ENCODE measurements at places on chromosomes 5 and 9. TPM values are rescaled to one million over a fixed set of nuclear protein-coding genes. Genes with fewer than 3 reads are reported as not detected.

- no peak for DNase-seq
Measured at GRCh38 chr9:91214867-91215266, 146.9 kb downstream of the AUH start.

GRCh38 chr9:129223551-129224208 is 45.6 kb upstream of the IER5L start:
- DNase-seq: no peak

DNA sequence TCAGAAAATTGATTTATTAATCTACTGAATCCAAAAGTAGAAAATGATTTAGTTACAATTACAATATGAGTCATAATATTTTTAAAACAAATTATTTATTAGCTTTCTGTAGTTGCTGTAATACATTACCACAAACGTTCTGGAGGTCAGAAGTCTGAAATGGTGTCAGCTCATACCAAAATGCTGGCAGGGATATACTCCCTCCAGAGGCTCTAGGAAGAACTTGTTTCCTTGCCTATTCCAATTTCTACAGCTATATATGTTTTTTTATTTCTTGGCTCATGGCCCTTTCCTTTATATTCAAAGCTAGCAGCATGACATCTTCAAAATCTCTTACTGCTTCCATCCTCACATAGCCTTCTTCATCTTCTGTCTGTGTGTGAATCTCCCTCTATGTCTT is 667.9 kb upstream of the ITGA1 start:
- DNase-seq: no peak

GRCh38 chr9:127726871-127727270 is 8.2 kb downstream of the TOR2A start:
- no peak for DNase-seq

DNA sequence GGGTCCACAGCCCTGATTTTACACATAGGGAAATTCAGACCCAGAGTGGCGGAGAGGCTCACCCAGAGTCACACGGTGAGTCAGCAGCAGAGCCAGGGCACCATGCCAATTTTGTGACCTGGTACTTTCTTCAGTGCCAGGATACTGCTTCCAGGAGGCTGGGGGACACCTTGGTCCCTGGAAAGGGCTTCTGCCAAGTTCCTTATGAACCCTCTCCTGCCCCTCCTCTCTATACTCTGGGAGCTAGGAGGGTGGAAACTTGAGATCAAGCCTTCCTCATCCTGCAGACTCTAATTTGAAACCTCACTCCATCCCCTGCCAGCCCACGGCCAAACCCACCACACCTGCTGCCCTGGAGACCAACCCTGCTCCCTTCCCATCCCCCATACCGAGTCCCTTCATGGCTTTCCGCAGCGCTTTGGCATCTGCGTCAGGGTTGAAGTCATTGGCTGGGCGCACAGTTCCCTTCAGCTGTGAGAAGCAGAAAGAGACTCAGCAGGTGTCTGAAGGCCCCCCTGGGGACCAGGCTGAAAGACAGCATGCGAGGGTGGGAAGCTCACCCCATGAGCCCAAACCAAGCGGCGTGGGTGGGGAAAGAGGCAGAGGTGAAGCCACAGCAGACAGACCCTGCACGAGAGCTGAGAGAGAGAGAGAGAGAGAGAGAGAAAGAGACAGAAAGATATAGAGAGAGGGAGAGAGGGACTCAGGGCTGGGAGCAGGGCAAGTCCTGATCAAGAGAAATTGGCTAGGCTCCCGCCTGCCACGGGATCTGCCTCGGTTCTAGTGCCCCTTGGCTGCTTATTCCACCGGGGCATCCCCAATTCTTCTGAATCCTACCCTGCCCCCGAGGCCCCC is 33.5 kb downstream of the ANXA6 start:
- peak; percentile 61 for DNase-seq

DNA sequence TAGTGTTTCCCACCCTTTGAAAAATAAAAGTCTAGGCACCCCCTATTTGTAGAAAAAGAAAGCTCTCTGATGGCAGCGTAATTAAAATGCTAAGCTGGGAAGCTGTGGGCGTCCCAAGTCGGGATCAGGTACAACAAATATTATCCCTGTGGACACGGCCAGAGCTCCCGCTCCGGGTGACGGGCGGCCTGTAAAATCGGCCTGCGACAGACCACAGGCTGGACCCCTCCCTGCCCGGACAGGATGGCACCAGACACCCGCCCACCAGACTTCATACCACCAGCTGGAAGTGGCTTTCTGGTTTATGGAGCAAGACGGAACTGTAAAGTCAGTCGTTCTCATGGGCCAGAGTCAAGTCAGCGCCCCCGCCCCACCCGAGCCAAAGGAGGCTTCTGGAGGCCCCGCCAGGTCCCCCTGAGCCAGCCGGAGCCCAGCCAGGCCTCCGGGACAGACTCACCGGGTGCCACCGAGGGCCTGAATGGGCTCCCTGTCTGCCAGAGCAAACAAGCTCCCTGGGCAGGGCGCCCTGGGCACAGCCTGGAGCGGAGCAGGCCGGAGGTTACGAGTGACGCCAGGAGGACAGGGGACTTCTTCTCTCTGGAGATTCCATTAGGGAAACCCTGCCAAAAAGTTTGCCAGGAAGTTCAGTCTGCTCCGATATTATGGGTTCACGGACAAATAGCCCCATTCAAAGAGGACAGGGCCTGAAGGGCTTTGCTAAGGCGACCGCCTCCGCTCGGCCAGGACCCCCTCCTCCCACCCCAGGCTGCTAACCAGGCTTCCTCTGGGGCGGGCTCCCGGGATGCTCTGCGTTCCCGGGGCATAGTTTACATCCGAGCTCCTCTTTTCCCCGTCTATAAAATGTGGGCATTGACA is 173.7 kb downstream of the ERCC6L2 start:
- DNase-seq: no peak

- no peak for DNase-seq
Measured at GRCh38 chr9:19255821-19256220, 25.3 kb downstream of the DENND4C start.

DNA sequence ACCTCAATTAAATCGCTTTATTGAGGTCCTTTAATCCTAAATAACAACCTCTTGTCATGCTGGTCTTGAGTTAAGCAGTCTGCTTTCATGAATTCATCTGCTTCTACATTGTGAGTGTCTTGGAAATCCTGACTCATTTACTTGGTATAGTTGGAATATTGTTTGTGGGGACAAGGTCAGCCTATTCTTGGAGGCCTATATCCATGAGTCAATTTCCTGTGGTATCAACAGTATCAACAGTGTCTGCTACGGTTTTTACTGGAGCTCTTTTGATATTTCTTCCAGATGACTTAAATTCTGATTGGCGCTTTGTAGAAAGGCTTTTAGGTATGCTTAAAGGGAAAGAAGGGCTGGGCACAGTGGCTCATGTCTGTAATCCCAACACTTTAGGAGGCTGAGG is 71.2 kb upstream of the PARP8 start:
- no peak for DNase-seq

GRCh38 chr9:135833864-135834263 is 73.5 kb downstream of the CAMSAP1 start:
- no peak for DNase-seq

GRCh38 chr9:111013250-111013649 is 25.0 kb downstream of the LPAR1 start:
- DNase-seq: no peak

DNA sequence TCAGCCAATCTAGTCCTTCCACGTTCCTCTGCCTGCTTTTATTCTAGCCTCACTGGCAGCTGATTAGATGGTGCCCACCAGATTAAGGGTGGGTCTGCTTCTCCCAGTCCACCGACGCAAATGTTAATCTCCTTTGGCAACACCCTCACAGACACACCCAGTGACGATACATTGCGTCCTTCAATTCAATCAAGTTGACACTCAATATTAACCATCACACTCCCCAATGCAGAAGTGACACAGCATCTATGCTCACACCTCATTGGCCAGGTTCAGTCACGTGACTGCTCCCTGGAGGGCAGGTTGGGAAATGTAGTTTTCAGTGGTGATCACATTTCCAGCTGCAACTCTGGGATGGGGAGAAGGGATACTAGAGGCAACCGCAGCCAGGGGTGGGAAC is 13.0 kb downstream of the SUSD3 start:
- DNase-seq: no peak

DNA sequence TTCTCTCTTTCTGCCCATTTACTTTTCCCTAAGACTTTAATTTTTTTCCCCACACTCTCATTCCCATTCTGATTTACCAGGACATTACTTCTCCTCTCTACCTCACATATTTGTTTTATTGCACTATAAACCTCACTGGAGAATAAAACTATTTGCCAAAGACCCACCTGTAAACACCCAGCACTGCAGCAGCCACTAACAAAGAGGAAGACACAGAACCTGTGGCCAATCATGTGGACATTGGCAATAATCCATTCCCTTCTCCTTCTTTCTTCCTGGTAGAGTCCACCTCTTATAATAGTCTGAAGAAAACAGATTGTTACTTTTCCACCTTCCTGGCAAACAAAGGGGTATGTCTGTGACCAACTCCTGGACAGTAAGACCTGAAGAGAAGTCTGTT is 8.3 kb upstream of the THBS4 start:
- no peak for DNase-seq

- DNase-seq: peak; percentile 18
Measured at GRCh38 chr5:56735849-56736641, 79.3 kb upstream of the MAP3K1 start.

DNA sequence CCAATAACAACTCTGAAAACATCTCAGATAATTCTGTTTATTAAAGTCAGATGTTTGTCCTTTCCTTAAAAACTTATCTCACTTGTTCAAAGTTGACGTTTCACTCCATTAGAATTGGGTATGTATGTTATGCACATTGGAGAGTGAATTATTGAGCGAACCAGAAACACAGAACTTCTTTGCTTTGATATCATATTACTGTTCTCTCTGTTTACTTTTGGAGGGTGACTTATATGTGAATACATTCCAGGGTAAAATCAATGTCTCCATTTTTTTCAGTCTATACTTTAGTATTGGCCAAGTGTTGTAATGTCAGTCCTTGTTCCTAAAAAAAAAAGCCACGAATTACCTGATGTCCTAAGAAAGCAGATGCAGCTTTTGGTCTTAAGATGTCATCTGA is 307.4 kb downstream of the CSNK1G3 start:
- no peak for DNase-seq

DNA sequence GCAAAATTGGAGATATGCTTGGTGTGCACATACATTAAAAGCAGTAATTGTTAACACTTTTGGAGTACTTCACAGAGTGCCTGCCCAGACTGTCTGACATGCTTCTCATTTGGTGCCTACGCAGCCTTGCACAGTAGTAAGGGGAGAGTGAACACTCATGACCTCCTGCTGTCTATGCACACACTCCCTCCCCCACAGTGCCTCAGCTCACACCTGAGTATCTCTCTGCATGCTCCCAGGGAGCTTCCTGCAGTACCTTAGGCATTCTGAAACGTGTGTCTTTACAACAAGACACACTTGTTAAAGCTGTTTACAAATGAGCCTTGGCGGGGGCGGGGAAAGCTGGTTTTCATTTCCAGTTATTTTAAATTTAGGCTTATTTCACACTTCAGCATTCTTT is 18.0 kb downstream of the MAP3K1 start:
- DNase-seq: no peak

Gene FAM78A
- total RNA-seq: 4.5 TPM

Gene FOXD4L6
- total RNA-seq: not detected

Gene RETREG1
- total RNA-seq: 32.5 TPM

Gene FRRS1L
- total RNA-seq: 0.10 TPM

Gene DRD1
- 0.09 TPM for total RNA-seq

Gene CD72
- 3.2 TPM for total RNA-seq

Gene FOXD4L3
- total RNA-seq: not detected

Gene NDUFB6
- 28.6 TPM for total RNA-seq

Gene DMRT1
- total RNA-seq: not detected

Gene EPB41L4B
- 12.0 TPM for total RNA-seq

Gene SLC6A3
- 0.20 TPM for total RNA-seq

Gene CCDC192
- total RNA-seq: not detected
